Activated naive CD8-positive, alpha-beta T cell treated with anti-CD3 and anti-CD28 coated beads, Interleukin-2, amount 50 U/mL, for 16 hours (primary cell): ENCODE measurements at places on chromosomes 4 and X.

DNA sequence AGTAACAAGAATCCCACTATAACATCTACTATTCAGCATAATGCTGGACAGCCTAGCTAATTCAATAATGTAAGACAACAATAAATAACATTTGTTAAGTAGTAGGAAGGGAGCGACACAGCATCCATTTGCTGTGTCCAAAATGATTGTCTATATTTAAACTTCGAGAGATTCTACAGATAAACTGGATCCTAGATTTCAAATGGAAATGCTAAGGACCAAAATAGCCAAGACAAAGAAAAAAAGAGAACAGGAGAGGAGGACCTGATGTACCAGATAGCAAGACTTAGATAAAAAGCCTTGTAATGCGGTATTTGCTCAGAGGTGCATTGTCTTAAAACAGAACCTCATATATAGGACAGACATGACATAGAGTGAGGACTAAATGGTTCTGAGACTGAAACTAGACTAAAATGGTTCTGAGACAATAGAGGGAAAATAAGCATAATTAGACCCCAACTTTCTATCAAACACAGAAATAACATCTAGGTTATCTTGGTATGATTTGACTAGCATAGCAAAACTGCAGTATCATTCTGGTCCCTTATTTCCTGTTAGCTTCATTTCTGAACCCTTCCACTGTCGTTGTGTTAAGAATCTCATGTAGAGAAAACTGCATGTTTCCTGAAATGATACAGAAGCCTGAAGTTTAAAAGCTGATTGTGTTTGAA is 3.8 kb downstream of the HPGDS start:
- no peak for DNase-seq

GRCh38 chrX:152177497-152178269 is 39.3 kb upstream of the MAGEA10 start:
- no peak for DNase-seq

DNA sequence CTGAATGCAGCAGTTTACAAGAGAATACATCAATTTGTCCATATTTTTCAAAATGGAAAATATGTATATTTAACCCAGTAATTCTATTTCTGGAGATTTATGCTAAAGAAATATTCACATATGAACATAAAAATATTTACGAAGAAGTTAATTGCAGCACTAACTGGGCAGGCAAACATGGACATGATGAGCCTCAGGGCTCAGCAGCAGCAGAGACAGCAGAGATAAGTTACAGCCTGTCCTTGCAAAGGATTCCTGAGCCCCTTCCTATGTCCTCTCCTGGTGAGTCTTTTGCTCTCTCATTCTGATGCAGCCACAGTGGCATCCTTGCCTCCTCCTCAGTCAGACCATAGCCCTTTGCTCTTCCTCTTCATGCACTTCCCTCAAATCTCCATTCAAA is 680.6 kb upstream of the CPEB2 start:
- no peak for DNase-seq

- no peak for DNase-seq
Observed at GRCh38 chr4:109209647-109210046, 92.8 kb downstream of the COL25A1 start.

DNA sequence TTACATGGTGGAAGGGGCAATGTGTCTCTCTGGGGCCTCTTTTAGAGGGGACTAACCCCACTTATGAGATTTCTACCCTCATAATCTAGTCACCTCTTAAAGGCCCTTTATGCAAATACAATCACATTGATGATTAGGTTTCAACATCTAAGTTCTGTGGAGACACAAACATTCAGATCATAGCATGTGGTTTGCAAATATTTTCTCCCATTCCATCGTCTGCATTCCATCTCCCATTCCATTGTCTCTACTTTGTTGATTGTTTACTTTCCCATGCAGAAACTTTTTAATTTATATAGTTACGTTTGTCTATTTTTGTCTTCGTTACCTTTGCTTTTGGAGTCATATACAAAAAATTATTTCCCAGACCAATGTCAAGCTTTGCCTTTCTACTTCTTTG is 927.5 kb upstream of the INTU start:
- DNase-seq, result no peak

GRCh38 chr4:185640811-185641675 is 105.7 kb upstream of the PDLIM3 start:
- DNase-seq, result no peak

GRCh38 chr4:151694961-151695720 is 65.7 kb downstream of the GATB start:
- DNase-seq, result no peak

DNA sequence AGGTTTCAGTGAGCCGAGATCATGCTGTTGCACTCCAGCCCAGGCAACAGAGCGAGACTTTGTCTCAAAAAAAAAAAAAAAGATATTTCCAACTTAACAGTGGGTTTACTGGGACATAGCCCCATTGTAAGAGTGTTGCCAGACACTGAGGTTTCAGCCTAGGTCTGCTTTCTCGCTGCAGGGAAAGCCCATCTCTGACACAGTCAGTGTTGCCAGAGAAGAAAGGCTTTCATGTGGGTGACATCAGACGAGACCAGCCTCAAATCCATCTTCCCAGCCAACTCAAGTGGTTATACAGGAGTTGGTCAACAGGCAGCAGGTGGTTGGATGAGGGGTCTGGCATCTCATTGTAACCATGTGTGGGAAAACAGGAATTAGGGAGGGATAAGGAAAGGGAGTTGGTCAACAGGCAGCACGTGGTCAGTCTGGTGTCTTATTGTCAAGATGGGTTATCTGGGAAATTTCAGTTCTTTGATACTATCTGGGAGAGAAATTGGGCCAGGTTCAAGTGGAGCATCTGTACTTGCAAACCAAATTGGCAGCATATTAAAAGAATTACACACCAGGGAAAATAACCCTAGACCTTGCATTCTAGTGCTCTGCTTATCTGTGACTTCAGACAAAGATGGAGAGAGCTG is 41.1 kb downstream of the NELFA start:
- DNase-seq, result no peak

DNA sequence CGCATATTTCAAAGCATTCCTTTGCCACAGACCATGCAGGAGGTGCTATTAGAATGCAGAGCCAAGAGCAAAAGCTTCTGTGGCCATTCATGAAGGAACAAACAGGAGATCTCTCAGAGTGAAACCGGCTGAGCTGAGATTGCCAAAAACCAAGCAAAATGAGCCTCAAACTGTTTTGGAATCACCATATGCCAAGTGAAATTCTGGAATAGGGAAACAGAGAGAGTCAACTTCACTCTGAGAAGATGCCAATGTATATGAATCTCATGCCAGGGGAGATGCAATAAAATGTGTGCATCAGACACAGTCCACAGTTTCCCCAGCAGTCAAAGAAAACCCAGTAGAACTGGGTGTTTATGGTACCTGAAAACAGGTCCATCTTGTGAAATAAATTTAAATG is 42.3 kb downstream of the SRPX start:
- DNase-seq, result no peak

DNA sequence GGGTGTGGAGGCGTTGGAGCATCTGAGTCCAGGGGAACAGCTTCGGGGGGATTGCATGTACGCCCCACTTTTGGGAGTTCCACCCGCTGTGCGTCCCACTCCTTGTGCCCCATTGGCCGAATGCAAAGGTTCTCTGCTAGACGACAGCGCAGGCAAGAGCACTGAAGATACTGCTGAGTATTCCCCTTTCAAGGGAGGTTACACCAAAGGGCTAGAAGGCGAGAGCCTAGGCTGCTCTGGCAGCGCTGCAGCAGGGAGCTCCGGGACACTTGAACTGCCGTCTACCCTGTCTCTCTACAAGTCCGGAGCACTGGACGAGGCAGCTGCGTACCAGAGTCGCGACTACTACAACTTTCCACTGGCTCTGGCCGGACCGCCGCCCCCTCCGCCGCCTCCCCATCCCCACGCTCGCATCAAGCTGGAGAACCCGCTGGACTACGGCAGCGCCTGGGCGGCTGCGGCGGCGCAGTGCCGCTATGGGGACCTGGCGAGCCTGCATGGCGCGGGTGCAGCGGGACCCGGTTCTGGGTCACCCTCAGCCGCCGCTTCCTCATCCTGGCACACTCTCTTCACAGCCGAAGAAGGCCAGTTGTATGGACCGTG is 2.2 kb downstream of the AR start:
- no peak for DNase-seq

GRCh38 chrX:48854898-48855297 is 19.5 kb upstream of the PCSK1N start:
- DNase-seq, result no peak

DNA sequence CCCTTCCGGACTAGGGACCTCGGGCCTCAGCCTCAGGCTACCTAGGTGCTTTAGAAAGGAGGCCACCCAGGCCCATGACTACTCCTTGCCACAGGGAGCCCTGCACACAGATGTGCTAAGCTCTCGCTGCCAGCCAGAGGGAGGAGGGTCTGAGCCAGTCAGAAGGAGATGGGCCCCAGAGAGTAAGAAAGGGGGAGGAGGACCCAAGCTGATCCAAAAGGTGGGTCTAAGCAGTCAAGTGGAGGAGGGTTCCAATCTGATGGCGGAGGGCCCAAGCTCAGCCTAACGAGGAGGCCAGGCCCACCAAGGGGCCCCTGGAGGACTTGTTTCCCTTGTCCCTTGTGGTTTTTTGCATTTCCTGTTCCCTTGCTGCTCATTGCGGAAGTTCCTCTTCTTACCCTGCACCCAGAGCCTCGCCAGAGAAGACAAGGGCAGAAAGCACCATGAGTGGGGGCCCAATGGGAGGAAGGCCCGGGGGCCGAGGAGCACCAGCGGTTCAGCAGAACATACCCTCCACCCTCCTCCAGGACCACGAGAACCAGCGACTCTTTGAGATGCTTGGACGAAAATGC is at the start of gene WAS:
Gene WAS, plus strand, starts transcription at position 389 of the 572 bp plus-strand sequence. Its CDS starts 55 bp downstream, at position 444.
- DNase-seq, result no peak

- DNase-seq, result no peak
Observed at GRCh38 chrX:114006664-114007063, 577.2 kb upstream of the HTR2C start.

DNA sequence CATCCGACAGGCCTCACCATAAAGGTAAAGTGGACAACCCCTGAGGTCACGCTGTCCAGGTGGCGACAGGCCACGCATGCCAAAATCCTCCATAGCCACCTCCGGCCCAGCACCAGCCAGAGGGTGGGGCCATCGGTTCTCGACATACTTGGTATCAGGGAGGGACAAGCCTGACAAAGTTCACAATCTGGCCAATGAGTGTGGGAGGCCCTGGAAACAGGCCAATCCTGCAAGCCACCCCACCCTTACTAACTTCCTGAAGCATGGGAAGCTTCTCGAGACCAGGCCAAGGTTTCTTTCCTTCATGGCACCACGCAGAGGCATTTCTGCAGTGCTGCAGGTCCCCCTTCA is 73.8 kb downstream of the MTMR1 start:
- no peak for DNase-seq

- DNase-seq, result no peak
Observed at GRCh38 chr4:77309496-77309895, 152.5 kb downstream of the CCNG2 start.

DNA sequence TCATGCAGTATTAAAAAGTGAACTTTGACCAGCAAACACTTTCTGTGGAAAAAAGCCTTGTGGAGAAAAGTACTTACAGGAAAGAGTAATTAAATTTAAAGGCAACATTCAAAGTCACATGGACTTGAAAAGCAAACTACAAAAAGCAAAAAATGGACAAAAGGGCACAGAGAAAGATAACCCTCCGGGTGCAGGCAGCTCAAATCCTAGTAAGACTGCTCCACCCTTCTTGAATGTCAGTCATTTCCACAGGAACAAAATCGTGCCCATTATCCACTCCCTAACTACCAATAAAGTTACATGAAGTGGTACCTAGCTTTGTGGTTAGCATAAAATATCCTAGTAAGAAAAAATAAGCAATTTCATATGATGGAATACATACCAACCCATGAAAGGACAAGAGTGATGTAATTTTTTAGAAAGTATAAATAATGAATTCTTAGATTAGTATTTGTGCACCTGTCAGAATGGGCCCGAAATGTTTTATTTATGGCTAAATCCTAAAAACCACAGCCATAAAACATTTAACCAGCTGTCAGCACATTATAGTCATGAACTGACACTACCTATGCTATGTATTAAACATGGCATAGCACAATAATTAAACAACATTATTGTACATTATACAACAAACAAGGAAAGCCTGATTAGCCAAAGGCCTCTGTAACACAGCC is 43.3 kb downstream of the MAML3 start:
- no peak for DNase-seq

- DNase-seq, result no peak
Observed at GRCh38 chrX:150334981-150335380, 28.1 kb upstream of the MAMLD1 start.

GRCh38 chr4:112170451-112170993 is 25.3 kb downstream of the FAM241A start:
- no peak for DNase-seq

- no peak for DNase-seq
Observed at GRCh38 chrX:107686792-107687191, 58.5 kb downstream of the PRPS1 start.

DNA sequence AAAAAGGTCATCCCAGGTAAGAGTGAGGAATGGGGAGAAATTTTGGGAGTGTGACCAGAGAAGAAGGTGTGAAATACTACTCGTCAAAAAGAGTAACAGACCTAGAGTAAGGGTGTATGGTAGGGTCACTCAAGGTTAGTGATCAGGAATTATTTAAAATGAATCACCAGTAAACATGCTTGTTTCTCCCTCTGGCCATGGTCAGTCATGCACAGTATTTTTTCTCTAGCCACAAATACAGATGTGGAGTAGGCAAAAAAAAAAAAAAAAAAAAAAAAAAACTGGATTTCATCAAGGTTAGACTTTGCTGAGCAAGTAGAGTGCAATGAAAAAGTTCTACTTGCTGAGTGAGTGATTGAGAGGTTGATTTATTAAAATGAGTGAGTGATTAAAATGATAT is 34.2 kb upstream of the SLIT2 start:
- DNase-seq, result no peak

- no peak for DNase-seq
Observed at GRCh38 chrX:123330229-123330942, 146.3 kb downstream of the GRIA3 start.

DNA sequence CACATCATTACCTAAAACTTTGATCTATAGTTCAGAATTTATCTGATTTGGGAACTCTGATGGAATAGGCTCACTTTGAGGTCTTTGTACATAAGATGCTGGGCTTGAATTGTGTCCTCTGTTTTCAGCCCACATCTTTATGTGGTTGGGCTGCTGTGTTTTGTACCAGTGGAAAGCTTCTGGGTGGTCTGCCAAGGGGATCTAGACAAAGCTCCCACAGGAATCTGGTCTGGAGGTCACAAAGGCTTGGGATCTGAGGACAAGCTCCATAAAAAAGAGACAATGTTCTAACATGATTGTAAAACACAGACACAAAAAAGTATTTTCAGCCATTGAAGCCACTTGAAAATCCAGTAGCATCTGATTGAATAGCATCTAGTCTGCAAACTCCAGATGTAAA is 393.5 kb upstream of the PITX2 start:
- no peak for DNase-seq

DNA sequence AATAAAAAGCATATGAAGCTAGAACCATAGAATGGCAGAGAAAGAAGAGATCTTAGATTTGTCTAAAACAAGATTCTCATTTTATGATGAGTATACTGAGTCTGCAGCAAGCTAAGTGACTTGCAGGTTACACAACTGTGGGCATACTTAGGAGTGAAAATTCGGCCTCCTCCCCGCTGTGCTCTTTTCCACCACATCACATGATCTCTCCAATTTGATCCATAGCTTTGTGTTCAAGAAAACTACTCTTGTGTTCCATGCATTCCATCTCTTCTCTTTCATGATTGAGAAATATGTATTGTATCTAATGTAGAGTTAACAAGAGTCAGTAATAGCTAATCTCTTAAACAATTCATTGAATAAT is 234.3 kb downstream of the SCFD2 start:
- no peak for DNase-seq
